ENCODE measurements at places on chromosomes 12 and 14. TPM values are rescaled to one million over a fixed set of nuclear protein-coding genes. Genes with fewer than 3 reads are reported as not detected.

ATL1 gene
- 1.3 TPM for polyA plus RNA-seq

RTL1 gene
- not detected for polyA plus RNA-seq

GPRC5D gene
- 1.5 TPM for polyA plus RNA-seq

ACSM4 gene
- polyA plus RNA-seq: not detected

NT5DC3 gene
- 0.89 TPM for polyA plus RNA-seq

TAS2R30 gene
- not detected for polyA plus RNA-seq

ADAMTS20 gene
- not detected for polyA plus RNA-seq

TMED10 gene
- 238 TPM for polyA plus RNA-seq

GALNT4 gene
- 5.3 TPM for polyA plus RNA-seq

PLBD1 gene
- 1.2 TPM for polyA plus RNA-seq

ENDOU gene
- not detected for polyA plus RNA-seq

CCDC177 gene
- polyA plus RNA-seq: not detected

SLC6A15 gene
- polyA plus RNA-seq: not detected

GPR132 gene
- polyA plus RNA-seq: 17.5 TPM

CCNB1IP1 gene
- 15.3 TPM for polyA plus RNA-seq

TBK1 gene
- 22.1 TPM for polyA plus RNA-seq

IFI27L2 gene
- 65.3 TPM for polyA plus RNA-seq

FITM1 gene
- not detected for polyA plus RNA-seq

WNT1 gene
- polyA plus RNA-seq: not detected

LALBA gene
- not detected for polyA plus RNA-seq

GNB3 gene
- polyA plus RNA-seq: not detected

SCAF11 gene
- polyA plus RNA-seq: 97.2 TPM

FIGNL2 gene
- polyA plus RNA-seq: 0.10 TPM

RPGRIP1 gene
- 0.10 TPM for polyA plus RNA-seq

CISTR gene
- not detected for polyA plus RNA-seq

SOAT2 gene
- not detected for polyA plus RNA-seq
